Chondrocyte (in vitro differentiated cells): ENCODE measurements at places on chromosomes 6 and 20. TPM values are rescaled to one million over a fixed set of nuclear protein-coding genes. Genes with fewer than 3 reads are reported as not detected.

TMEM200A gene
- 6.8 to 12.4 TPM (median 7.1 TPM) in 3 replicates for total RNA-seq

BANF2 gene
- total RNA-seq = not detected in 3 replicates

NRN1 gene
- total RNA-seq = 2.5 to 3.1 TPM in 2 of 3 replicates, not detected in the other

RPRD1B gene
- total RNA-seq = 16.9 to 21.6 TPM (median 19.3 TPM) in 3 replicates

EPB41L2 gene
- 59.9 to 72.0 TPM (median 65.8 TPM) in 3 replicates for total RNA-seq

KCNG1 gene
- total RNA-seq = 2.9 to 14.6 TPM (median 13.0 TPM) in 3 replicates

MRAP2 gene
- 17.6 to 47.0 TPM (median 19.5 TPM) in 3 replicates for total RNA-seq

MUC21 gene
- total RNA-seq = not detected in 3 replicates

ZKSCAN3 gene
- total RNA-seq = 4.9 to 7.8 TPM (median 5.5 TPM) in 3 replicates

DNA sequence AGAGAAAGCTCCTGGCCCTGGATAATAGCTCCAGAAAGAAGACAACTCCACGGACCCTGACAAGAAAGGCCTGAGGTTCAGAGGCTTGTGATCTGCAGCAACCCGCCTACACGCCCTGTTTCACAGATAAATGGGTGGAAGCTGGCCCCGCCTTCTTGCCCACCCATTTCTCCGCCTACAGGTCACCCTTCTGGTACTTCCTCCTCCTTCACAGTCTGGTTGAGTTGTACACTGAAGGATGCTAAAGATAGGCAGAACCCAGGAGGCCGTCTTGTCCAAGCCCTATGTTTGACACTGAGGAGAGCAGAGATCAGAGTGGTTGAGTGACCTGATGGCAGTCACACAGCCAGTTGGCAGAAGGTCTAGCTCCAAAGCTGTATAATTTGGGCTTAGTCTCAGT, 34.2 kb upstream of the MDGA1 start:
- DNase-seq = no peak

- no peak for DNase-seq
Observed at GRCh38 chr20:37741055-37741454, 47.2 kb downstream of the CTNNBL1 start.

DNA sequence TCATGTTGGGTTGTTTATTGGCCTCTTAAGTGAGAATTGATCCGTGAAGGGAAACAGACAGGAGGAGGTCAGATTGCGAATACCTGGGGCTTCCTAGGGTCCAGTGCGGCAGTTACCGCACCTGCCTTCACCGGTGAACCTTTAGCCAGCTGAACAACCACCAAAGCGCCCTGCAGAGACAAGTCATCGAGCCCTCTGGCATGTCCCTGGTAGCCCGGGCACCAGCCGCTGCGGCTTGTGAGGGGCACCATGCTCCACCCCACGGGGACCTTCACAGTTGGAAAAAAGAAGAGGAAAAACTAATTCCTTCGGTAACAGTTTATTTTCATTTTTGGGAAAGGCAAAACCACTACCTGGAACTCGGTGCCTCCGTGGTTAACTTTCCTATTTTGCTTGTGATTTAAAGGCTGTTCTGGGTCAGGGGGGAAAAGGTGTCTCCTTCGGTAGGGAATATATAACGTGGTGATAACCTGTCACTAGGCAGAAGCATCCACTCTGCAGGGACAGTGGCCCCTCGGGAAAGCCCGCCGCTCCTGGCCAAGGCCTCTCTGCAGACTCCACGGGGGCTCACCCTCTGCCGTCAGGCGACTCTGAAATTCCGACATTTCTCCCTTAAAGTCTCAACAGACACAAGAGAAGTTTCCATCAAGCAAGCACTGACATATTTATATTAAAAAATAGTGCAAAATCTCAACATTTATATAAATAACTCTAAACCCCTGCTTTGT, 30.7 kb upstream of the ZBP1 start:
- DNase-seq = peak; percentile 55

DNA sequence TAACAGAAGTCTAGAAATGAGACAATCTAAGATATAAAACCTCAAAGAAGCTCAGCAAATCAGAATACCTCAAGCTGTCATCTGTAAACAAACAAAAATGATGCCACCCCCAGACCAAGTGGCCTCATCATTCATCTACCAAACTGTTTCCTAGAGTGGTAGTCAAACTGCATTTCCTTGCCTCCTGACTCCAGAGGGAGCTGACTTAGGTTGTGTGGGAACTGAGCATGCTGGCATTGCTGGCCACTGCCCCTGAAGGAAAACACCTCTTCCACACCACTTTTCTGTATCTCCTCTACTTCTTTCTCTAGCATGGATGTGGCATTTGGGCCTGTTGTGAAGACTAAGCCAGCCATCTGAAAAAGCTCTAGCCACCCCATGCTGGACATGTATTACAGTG, 56.3 kb downstream of the ZHX3 start:
- DNase-seq = no peak

DNA sequence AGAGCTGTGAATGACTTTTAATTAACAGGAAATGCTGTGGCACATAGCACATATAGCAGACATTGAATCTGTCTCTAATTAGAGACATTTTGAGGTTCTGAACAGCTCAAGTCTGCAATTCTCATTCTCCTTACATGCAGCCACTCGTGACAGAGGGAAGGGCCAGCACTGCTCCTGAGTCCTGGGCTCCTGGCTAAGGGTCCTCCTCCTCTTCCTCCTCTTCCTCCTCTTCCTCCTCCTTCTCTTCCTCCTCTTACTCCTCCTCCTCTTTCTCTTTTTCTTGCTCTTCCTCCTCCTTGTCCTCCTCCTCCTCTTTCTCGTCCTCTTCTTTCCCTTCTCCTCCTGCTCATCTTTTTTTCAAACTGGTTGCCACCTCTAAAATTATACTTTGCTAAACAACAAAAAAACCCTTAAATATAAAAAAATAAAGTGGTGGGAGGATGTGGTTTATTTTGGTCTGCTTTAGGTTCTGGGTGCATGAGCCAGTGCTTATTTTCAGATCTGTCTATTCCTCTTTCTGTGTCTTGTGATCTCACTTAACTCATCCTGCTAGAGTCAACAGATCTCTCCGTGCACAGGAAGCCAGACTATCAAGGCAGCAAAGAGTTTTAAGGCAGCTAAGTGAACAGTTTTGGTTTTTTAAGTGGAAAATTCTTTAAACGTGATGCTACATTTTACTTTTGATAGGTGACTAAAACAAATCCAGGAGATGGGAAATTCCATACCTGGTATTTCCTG, 159.3 kb downstream of the CD83 start:
- no peak for DNase-seq
